ENCODE measurements at places on chromosomes 2 and 18.

- no peak for DNase-seq
Measured at GRCh38 chr2:239951129-239951734, 73.9 kb downstream of the NDUFA10 start.

DNA sequence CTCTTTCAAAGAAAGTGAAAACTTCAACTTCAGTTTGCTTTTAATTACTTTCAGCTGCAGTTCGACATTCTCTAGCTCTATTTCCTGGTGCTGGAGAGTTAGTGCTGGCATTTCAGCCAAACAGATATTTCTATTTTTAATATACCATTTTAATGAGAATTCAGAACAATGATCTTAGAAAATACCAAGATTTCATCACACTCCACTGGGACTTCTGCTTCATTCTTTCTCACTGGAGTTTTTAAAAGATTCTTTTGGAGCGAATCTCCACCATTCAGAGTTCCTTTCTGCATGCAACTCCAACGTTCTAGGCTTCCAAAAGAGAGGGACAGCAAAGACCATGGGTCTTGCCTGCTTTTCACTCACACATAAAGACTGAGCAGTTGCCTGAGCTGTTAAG is 94.2 kb downstream of the CABLES1 start:
- no peak for DNase-seq

GRCh38 chr2:62206024-62206423 is 10.1 kb downstream of the B3GNT2 start:
- no peak for DNase-seq

GRCh38 chr2:152399003-152399402 is 64.0 kb downstream of the FMNL2 start:
- no peak for DNase-seq

DNA sequence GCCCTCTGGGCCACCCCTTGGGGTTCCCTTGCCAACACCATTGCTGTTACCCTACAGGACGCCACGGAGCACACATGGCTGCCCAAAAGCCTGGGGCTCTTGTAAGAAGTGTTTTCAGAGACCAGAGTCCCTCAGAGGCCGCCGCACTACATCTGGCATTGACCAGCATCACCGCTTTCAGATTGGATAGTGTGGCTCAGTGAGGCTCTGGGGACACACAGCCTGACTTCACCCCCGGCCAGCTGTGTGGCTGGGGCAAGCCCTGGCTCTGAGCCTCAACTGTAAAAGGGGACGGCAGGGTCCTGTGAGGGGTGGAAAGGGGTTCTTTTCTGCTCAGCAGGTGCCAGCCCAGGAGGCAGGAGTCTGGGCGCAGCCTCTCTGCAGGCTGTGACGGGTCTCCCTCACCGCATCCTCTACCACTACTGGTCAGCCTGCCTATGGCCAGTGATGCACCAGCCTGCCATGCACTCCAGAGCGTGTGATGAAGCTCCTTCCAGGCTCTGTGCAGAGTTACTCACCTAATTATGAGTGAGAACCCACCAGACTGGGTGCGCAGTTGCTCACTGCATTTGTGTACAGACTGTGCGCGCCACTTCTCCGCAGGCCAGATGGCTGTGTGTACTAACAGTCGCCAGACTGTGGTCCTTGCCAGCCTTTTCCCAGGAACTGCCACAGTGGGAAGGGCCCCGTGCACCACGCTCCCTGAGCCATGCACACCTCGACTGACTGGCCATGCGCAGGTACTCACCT is 10.7 kb upstream of the OTOF start:
- DNase-seq = no peak

DNA sequence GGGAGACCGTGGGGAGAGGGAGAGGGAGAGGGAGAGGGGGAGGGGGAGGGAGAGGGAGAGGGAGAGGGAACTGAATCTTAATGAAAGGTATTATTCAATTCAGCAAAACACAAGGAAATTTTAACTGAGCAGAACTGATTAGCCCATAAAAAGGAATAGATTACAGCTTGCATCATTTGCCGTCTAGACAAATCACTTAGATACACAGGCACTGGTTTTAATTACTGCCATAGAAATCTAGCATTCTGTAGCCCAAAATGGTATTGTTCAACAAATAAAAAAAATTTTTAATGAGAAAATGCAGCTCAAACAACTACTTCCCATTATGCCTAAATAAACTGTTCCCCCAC is 7.9 kb upstream of the KCNF1 start:
- DNase-seq = no peak

GRCh38 chr2:16235747-16236146 is 295.4 kb downstream of the MYCN start:
- no peak for DNase-seq

DNA sequence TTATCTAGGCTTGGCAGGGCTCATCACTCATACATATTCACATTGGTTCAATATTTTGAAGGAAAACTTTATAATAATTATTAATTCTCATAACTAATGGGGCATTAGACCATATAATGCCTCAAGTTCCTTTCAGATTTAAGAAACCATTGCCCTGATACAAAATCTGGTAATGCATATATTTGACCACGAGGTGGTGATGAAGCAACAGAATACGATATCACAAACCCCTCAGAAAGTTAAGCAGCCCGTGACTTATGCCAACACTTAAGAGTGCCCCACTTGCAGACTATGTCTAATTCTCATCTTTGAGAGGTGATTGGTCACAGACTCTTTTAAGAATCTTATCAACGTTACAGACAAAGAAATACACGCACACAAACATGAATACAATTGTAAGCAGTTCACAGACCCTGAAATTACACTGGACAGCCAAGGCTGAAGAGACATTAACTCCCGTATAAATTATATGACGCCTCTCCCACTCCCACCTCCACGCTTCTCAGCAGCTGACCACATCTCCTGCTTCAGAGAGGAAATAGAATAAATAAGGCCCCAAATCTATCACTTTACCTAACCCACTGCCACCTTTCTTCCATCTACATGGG is 20.7 kb upstream of the DNAH6 start:
- DNase-seq = no peak

DNA sequence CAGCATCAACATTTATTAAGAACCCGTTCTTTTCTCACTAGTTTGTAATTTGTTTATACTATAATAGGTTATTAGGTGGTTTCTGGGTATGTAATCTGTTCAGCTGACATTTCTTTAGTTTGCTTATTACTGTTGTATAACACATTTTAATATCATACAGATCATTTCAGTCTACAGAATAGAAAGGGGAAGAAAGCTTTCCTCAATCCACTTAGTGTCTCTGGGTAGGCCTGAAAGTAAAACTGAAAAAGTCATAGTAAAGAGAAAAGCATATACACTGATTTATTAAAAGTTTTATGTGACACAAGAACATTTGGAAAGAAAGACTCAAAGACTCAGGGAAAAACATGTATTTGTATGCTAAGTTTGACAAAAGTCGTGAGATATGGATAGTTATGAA is 16.8 kb upstream of the KCNJ3 start:
- DNase-seq = no peak

DNA sequence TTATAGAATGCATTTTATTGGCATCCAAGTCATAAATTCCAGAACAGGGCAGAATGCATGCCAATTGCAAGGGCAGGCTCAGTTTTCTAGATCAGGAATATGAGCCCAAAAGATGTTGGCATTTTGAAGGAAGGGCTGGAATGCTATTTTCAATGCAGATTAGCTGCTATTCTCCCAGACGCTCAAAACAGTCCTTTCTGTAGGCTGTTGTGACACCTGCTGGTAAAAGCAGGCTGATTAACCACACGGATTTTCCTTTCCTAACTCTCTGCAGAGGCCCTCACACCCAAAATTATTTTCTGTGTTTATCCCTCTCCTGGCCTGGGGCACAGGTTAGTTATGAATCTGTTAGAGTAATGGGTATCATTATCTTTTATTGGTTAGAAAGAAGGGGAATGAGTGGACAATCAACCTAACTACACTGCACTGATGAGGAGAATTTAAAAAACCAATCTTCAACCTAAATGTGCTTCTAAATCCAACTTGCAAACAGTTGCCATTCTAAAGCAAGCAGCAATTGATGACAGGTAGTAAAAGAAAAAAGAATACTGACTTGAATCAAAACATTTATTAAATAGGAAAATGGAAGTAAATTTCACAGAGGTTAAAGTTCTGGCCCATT is 94.0 kb downstream of the PLA2R1 start:
- no peak for DNase-seq

- no peak for DNase-seq
Measured at GRCh38 chr2:227010433-227010832, 153.6 kb downstream of the COL4A4 start.

DNA sequence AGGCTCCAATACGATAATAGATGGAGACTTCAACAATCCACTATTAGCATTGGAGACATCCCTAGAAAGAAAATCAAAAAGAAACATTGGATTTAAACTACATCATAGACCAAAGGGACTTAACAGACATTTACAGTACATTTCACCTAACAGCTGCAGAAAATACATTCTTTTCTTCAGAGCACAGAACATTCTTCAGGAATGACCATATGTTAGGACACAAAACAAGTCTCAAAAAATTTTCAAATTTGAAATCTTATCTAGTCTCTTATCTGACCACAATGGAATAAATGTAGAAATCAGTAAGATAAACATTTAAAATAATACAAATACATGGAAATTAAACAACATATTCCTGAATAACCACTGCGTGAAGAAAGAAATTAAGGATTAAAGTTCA is 68.7 kb downstream of the STRADB start:
- no peak for DNase-seq

DNA sequence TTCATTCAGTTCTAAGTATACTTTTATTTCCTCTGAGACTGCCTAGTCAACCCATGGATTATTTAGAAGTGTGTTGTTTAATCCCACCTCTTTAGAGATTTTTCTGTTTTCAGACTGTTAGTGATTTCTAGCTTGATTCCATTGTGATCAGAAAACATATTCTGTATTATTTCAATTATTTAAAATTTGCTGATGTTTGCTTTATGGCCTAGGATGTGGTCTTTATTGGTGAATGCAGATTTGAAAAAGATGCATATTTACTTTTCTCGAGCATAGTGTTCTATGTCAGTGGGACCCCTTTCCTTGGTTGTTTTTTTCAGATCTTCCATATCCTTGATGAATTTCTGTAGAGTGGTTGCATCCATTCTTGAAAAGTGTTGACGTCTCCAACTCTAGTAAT is 487.2 kb upstream of the HS6ST1 start:
- DNase-seq = no peak

- DNase-seq = no peak
Measured at GRCh38 chr2:7190587-7191324, 273.5 kb downstream of the RNF144A start.

GRCh38 chr2:169664978-169665930 is 29.0 kb downstream of the CFAP210 start:
- no peak for DNase-seq

DNA sequence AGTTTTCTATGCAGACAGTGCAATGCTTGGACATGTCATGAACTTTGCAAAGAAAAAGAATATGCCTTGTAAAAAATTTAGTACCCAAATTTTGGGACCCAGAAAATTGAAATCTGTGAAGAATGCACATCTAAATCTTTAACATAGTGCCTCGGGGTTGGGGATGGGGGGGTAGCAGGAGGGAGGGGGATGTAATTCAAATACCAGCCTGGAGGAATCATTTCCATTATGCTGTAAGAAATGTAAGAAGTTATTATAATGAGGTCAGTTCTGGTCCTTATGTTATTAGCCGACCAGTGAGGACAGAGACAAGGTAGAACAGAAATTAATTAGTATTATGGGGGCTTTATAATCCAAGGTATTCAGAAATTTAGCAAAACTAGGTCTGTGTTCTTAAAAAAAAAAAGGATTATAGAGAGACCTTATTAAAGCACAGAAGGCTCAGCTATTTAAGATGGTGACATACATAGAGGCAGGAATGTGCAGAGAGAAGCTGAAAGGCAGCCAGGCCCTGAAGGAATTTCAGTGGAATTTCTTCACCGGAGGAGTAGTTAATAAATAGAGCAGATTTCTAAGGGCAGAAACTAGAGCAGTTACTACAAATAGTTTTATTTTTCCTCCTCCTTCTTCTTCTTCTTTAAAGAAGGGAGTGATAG is 89.0 kb upstream of the RBMS1 start:
- no peak for DNase-seq

DNA sequence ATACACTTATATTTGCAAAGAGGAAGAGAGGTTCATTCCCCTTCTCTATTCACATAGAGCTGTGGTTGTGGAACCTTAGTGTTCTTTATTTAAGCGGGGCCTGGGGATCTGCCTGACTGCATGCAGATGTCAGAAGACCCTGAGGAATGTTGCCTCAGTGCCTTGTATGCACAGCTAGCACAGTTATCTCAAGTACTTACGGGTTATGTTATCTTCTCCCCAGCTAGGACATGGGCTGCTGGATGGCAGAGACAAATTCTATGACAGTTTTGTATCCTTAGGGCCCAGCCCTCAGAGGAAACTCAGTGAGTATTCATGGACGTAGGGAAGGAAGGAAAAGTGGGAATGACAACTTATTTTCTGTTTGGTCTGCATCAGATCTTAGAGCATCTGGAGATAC is 37.7 kb upstream of the RTN4 start:
- no peak for DNase-seq

DNA sequence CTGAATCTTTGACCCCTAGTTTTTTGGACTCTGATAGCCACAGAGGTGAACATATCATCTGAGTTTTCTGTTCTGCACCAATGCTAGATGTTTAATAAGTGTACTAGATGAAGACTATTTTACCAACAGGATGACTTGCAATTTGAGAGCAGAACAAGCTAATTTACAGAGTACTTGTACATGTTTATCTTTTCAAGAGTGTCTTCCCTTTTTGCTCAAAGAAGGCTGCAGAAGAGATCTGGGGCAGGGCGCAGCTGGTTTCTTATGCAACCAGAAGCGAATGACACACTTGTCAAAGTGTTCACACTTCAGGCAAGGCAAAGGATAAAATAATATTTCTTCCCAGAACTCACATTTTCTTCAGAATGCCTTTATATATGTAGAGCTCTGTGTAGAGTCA is 86.0 kb downstream of the VWA3B start:
- no peak for DNase-seq

GRCh38 chr2:151020411-151020810 is 241.3 kb downstream of the RBM43 start:
- DNase-seq = no peak

DNA sequence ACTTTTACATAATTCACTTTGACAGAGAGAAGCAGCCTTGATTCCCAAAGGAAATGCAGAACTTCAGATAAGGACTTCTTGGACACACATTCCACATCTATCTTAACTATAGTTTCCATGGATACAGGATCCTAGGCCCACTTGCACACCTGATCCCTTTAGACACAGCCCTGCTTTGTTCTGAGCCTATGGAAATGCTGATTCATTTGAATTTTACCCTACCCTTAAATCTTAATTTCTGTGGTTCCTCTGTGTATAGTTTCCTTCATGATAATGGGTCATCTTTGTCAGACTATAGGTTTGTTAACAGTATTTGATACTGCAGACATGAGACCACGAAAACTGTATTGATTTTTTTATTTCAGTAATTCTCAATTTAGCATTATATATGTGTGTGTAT is 77.4 kb downstream of the ACTR3 start:
- DNase-seq = no peak

DNA sequence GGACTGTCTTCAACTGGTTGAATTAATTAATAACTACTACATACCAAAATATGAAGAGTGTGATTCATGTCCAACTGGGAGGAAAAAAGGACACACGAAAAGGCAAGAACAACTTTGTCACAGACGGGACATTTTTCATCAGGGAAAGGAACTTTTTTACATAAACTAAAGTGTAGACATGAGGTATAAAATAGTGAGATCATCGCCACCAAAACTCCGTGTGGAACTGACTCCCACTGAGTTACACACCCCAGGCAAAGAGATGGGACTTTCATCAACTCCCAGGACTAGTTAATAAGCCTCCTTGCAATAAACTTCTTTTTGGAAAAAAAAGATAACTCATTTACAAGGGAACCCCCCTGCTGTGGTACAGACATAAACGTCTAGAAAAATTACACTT is 12.9 kb upstream of the NMI start:
- DNase-seq = no peak

GRCh38 chr2:138550670-138551287 is 49.2 kb downstream of the SPOPL start:
- DNase-seq = no peak
